ENCODE measurements at places on chromosomes 2 and 18.
A peak's percentile ranks its signal among the peaks of the same experiment; 100 is the strongest.

DNA sequence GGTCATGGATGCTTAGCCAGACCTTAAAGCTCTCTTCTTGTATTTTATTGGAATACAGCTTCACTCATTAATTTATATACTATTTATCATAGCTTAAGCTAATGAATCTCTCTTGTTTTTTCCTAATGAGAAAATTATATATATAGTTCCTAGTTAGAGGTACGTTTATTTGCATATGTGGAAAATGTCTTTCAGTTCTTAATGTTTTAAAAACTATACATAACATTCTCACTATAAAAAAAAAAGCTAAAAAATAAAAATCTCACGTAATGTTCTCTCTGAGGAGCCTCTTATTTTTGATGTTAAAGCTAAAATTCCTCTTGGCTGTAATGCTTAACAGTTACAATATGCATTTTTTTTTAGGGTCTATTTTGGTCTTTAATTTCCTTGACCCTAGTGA is 16.6 kb downstream of the UGP2 start:
- no peak for DNase-seq

DNA sequence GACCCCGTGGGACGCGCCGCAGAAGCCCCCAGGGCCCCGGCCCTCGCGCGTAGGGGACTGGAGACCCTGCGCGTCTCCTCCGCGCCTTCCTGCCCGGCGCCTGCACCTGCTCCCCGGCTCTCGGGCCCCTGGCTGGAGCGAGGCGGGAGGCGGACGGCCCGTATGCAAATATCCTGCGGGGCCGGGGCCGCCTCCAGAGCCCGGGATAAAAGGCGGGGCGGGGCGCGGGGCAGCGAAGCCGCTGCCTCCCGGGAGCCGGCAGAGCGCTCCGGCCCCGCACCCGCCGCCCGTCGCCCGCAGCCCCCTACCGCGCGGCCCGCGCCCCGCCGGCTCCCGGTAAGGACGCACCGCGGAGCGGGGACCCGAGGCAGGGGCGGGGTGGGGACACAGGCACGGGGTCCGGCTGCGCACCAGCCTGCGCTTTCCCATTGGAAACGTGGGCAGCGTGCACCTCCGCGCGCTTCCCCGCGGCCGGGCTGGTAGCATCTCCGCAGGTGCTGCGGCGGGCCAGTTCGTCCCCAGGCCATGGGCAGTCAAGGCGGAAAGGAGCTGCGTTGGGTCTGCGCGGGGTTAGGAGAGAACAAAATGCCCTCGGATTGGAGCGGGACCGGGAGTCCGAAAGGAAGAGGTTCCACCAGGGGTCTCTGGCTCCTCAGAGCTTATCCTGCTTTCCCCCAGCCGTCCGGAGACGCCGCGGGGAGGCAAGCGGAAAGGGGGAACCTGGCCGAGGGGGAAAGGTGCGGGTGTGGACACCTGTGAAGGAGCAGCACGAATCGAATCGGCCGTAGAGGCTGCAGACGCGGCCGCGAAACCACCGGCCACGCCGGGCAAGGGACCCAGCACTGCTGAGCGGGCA is at the start of gene ATP6V1C2:
Gene ATP6V1C2, plus strand, starts transcription at position 235 of the 856 bp plus-strand sequence. CDS start 1,220 bp downstream, outside the sequence.
- DNase-seq, result peak; percentile 15

- no peak for DNase-seq
Measured at GRCh38 chr2:204187229-204188083, 250.9 kb downstream of the ICOS start.

DNA sequence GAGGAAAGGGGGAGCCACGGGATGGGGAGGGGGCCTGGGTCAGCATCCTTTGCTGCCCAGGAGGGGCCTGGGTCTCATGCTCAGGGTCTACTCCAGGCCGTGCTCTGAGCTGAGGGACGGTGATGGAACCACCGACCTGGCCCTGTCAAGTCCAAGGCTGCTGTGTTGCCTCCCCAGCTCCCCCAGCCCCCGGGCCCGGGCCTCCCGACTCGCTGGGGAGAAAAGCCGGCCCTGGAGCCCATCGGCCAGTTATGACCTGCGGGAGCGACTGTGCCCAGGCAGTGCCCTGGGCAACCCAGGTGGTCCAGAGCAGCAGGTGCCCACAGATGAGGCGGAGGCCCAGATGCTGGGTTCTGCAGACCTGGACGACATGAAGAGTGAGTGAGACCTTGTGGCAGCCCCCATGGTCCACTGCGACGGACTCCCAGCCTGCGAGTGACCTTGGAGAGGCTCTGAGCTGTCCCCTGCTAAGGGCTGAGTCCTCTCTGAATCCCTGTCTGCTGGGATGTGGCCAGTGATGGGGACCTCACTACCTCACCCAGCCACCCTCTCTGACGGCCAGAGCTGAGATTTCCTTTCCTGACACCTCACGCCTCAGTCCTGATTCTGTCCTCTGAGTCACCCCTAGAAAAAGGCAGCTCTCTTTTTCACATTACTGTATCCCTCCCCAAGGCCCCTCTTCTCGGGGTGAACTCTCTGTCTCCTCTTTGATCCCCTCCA is 2.7 kb downstream of the SLC4A3 start:
- no peak for DNase-seq

GRCh38 chr2:23426263-23426905 is 41.4 kb downstream of the KLHL29 start:
- no peak for DNase-seq

DNA sequence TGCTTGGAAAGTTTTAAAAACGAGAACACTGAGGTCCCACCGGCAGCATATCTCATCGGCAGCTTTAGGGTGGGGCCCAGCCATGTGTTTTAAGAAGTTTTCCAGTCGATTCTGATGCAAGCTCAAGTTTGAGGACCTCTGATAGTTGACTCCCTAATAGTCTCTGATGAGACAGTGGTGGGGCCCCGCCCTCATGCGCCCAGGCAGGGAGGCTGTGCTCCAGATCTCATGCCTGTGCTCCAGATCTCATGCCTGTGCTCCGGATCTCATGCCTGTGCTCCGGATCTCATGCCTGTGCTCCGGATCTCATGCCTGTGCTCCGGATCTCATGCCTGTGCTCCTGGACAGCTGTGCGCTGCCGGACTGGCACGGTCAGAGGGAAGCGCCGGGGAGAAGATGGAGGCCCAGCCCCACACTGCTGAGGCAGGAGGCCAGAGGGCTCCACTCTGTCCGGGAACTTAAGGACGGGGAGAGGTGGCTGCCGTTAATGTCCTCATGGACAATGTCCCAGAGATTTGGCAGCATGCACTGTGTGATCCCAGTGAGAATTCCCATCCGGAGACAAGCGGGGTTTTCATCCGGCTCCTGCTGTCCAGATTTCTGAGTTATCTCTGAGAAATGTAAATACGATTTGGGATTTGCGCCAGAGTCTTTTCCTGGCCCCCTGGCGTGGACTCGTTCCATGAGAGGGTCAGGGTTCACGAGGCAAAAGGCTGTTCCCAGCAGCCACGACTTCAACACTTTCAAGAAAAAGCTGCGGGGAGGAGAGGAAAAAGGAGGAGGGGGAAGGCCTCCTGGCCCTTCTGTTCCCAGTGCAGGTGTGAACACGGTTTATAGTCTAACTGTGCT is 9.4 kb upstream of the COLEC11 start:
- no peak for DNase-seq

DNA sequence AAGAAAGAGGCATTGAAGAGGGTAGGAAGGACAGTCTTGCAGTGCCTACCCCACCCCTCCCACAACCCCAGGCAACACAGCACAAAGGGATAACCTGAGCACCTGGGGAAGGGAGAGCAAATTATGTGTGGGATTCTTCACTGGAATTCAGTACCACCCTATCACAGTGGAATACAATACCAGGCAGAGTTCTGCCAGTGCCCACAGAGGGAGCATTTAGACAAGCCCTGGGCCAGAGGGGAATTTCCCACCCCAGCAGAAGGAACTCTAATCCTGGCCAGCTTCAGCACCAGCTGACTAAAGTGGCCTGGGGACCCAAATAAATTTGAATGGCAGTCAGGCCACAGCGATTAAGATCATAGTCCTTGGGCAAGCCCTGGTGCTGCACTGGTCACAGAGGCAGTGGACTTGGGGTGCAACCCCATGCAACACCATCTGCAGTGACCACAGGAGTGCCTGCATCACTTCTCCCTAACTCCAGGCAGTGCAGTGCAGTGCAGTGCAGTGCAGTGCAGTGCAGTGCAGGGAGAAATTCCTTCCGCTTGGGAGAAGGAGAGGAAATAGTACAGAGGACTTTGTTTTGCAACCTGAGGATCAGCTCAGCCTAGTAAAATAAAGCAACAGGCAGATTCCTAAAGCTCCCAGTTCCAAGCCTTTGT is 147.8 kb upstream of the SRD5A2 start:
- no peak for DNase-seq

- DNase-seq, result no peak
Measured at GRCh38 chr2:150282771-150283371, 204.6 kb downstream of the RND3 start.

- no peak for DNase-seq
Measured at GRCh38 chr2:38138419-38138818, 62.5 kb upstream of the CYP1B1 start.

DNA sequence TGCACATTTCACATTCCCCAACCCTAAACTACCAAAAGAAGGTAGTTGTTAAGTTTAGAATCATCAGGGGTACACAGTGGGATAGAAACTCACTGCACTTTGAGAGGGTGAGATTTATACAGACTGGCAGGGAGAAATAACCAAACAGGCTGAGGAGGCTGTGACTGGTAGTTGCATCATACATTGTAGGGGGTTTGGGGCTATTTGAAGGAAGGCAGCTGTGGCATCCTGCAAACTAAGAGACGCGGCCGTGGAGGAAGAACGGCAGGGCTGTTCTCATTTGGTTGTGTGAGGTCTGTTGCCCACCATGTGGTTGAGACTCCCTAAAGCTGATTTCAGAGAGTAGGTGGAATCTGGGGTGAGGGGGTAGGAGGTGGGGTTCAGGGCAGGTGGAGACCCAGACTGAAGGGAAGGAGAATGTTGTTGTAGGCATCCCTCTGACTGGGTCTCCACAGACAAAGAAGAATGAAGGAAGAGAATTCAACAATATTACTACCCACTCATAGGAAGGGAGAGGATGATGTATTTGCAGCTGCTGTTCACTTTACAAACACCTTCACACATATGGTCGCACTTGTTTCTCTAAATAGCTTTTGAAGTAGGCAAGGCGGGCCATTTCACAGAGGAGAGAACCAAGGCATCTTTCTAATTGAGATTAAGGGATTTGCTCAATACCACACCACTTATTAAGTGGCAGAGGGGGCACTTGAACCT is 170.9 kb upstream of the SIX2 start:
- no peak for DNase-seq

DNA sequence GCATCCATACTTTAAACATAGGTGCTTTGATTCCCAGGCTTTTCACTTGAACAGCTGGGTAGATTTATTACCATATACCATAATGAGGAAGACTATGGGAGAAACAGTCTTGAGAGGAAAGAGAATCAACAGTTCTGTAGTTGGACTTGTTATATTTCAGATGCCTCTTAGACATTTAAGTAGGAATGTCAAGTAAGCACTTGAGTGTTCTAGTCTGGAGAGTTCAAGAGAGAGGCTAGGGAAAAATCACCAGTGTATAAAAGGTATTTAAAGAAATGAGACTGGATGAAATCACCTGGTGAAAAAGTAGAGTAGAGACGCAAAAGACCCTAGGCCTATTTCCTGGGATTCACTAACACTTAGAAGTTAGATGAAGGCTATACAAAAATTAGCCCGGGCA is 13.5 kb upstream of the CCNT2 start:
- no peak for DNase-seq

- no peak for DNase-seq
Measured at GRCh38 chr18:23442958-23443357, 10.1 kb upstream of the RIOK3 start.

DNA sequence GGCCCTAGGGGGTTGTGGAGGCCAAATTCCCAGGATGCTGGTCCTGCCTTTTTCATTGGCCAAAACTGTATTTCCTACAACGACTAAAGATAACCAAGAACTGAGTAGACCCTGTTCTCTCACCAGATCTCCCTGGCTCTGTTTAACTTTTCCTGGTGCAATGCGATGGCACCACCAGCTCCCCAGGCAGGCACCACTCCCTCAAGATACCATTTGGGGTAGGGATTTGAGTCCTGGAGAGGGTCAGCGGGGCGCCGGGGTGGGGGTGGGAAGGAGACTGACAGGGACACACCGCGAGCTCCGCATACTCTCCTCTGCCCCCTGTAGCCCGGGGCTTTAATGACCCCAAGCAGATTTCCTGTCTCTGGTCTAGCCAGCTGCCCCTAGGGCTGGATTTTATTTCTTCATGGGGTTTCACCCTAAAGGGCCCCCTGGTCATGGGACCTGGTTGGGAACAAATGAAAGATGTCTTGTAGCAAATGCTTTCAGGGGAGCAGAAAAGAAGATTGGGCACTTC is 7.3 kb downstream of the SIX2 start:
- DNase-seq, result no peak

GRCh38 chr2:203586696-203587095 is 51.6 kb upstream of the RAPH1 start:
- DNase-seq, result no peak

GRCh38 chr2:218517434-218518206 is 50.5 kb downstream of the USP37 start:
- no peak for DNase-seq

- DNase-seq, result no peak
Measured at GRCh38 chr2:193583638-193584400, 1389.1 kb upstream of the TMEFF2 start.

- no peak for DNase-seq
Measured at GRCh38 chr2:216183462-216183861, 74.3 kb downstream of the XRCC5 start.

DNA sequence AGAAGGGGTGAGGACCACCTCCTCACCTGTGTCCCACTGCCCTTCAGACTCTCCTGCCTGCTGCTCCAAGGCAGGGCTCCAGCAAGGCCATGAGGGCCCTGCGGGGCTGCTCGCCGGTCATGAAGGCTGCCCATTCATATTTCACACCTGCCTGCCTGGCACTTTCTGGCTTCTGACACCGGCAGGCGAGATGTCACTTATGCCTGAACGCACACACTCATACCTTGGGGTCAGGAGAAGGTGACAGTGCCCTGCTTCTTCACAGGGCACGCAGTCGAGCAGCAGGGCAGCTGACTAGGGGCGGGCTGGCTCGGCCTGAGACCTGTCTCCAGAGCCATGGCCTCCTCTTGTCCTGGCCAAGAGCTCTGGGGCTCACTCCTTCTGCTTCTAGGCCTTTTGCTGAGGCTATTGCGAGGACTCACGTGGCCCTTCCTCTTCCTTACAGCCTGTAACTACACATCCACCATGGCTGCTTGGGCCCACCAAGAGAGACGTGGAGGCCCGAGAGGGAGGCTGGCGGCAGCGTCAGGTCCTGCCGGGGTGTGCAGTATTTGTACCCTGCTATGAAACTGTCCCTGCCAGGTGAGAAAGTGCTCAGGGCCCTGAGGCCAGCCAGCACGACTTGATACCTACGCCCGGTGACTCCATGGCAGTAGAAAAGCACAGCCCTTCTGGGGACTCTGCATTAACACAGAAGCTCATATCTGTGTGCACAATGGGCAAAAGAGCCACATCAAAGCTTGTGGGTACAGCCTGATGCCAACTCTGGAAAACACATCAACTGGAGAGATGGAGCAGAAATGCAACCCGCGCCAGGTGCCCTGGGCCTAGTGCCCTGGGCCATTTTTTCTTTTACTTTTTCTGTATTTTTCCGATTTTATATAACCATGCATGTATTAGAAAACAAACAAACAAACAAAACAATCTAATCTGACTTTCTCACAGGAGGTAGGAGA is 30.6 kb downstream of the HS6ST1 start:
- DNase-seq, result no peak

Measured in NCI-H1930 (cell line).